ENCODE measurements at places on chromosomes 5 and 9.
A peak's percentile ranks its signal among the peaks of the same experiment; 100 is the strongest.

DNA sequence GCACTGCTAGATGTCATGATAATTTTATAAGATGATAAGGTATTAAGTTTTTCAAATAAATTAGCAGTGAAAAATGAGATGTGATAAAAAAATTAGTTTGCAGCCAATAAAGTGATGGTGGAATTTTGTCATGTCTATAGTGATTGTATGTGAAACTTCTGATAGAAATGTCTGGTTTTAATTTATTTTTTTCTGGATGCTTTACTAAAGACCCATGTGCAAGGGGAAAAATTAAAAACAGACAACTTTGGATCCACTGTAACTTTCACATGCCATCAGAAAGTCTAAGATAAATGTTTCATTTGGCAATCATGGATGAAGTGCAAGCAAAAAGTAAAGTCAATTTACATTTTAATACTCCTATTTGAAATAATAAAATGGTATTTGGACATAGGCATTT is 4.4 kb upstream of the NDUFS4 start:
- DNase-seq: no peak

GRCh38 chr5:119031905-119032304 is 39.0 kb upstream of the DMXL1 start:
- DNase-seq: peak; percentile 22

- DNase-seq: peak; percentile 8
These were observed 47.1 kb upstream of the SH3GL2 start for GRCh38 chr9:17531642-17532254.

DNA sequence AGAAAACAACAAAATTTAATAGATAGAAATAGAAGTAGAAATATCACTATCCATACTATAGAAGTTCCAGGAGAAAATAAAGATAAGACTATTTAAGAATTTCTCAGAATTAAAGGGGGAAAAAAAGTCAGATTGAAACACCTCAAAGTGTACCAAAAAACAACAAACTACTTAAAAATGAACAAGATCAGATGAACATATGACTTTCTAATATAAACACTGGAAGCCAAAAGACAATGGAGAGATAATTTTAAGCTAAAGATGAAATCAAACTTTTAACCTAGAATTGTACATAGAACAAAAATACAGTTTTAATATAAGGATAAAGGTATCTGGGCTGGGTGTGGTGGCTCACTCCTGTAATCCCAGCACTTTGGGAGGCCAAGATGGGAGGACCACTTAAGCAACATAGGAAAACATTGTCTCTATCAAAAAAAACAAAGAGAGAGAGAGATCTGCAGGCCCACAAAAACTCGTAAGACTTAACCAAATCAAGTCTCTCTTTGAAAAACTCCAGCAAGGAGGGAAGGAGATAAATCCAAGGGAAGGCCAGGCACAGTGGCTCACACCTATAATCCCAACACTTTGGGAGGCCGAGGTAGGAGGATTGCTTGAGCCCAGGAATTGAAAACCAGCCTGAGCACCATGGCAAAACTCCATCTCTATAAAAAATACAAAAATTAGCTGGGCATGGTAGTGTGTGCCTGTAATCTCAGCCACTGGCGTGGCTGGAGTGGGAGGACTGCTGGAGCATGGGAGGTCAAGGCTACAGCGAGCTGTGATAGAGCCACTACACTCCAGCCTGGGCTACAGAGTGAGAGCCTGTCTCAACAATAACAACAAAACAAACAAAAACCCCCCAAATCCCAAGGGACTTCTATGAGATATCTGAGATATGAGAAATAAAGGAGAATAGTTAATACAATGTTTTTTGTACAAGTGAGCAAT is 32.4 kb downstream of the ABHD17B start:
- DNase-seq: no peak

DNA sequence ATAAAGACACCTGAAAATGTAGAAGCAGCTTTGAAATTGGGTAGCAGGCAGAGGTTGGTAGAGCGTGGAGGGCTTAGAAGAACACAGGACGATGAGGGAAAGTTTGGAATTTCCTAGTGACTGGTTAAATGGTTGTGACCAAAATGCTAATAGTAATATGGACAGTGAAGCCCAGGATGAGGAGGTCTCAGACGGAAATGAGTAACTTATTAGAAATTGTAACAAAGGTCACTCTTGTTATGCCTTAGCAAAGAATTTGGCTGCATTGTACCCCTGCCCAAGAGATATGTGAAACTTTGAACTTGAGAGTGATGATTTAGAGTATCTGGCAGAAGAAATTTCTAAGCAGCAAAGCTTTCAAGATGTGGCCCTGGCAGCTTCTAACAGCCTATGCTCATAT is 382.5 kb downstream of the KCNN2 start:
- DNase-seq: no peak

- DNase-seq: no peak
These were observed 149.8 kb downstream of the PBX3 start for GRCh38 chr9:125896964-125897363.

DNA sequence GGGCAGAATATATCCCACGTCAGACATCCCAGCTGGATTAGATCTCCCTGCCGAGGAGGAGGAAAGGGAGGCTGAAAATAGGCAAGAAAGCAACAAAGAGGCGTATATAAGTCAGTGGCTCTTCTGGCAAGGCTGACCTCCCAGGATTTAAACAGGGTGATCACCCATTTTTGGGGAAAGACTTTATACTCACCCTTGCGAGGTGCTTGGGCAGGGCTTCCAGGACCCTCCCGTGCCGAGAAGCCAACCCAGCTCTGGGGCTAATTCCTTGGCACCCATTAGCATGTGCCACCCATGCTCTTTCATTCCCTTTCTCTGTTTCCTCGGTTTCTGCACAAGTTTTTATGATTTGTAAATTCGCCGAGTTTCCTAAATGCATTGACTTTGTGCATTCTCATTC is 230.2 kb upstream of the IRX2 start:
- DNase-seq: no peak

DNA sequence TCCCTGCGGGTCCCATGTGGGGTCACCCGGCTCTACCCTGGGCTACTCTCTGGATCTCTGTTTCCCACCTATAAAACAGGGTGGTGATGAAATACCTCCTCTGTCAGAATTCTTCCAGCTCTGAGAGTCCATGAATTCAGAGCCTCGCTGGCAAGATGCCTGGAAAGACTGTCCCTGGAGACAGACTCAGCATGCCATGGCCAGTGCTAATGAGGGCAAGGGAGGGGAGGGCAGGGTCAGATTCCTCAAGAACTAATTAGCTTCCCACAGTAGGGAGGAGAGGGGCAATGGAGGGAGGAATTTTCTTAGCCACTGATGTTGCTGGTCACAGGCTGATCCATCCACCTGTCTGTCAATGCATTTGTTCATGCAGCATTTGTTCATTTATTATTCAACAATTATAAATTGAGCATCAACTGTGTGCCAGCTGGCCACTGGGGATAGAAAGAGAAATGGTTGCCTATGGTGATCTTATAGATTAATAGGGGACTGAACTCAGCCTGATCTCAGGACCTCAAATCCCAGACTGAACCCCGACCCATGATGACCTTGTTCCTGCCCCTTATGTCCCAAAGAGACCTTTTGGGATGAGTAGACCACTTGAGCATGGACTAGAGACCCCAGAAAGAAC is 4.7 kb downstream of the SYNPO start:
- DNase-seq: no peak

DNA sequence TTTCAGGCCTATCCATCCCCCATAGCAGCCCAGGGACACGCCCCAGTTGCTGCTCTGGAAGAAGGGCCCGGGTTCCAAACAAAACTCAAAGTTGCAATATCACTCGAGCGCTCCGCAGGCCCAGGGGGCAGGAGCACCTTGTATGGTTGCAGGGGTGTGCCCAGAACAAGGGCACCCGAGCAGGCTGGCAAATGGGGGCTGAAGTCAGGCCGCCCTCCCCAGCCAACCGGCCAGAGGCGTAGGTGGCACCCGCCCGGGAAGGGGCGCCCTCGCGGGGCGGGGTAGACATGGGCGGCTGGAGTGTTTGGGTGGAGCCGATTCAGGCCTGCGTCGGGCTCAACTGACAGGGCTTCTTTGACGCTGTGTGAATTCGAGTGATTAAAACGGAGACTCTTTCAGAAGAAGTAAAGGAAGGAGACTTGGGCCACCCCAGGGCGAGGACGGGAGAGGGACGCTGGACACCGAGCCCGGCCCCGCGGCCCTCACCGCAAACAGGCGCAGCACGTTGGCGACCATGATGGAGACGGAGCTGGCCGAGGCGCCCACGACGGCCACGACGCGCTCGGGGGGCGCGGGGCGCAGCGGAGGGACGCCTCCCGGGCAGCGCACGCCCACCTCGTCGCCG is 1.1 kb downstream of the GRM6 start:
- no peak for DNase-seq

DNA sequence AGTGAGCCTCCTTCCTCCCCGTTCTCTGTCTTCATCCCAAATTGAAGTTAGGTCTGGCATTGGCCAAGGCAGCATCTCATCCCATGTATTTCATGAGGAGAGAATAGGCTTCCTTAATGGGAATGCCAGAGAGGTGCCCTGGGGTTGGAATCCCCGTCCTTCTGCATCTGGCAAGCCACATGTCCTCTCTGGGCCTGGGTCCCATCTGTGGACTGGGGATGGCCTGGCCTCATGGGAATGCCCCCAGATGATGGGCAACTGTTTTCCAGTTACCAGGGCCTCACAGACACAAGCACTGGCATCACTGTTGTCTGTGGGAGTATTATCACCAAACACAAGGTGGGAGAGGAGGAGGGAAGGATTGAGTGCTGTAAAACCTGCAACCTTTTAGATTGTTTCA is 153.9 kb downstream of the FSTL4 start:
- DNase-seq: no peak

DNA sequence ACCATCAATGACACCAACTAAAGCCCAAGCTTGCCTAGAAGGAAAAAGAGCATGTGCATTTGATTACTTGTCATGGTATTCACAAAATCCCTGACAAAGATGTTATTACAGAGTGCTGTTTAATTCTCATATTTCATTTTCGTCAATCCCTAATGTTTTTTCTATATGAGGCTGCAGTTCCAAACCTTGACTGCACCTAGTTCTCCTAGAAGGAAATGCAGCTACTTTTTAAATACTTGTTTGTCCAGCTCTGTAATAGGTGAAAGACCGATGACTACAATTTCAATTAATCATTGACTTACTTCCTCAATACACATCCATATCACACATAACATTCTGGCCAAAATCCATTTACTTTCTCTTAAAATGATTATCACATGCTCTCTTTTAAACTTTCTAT is 28.1 kb downstream of the CEMIP2 start:
- no peak for DNase-seq

DNA sequence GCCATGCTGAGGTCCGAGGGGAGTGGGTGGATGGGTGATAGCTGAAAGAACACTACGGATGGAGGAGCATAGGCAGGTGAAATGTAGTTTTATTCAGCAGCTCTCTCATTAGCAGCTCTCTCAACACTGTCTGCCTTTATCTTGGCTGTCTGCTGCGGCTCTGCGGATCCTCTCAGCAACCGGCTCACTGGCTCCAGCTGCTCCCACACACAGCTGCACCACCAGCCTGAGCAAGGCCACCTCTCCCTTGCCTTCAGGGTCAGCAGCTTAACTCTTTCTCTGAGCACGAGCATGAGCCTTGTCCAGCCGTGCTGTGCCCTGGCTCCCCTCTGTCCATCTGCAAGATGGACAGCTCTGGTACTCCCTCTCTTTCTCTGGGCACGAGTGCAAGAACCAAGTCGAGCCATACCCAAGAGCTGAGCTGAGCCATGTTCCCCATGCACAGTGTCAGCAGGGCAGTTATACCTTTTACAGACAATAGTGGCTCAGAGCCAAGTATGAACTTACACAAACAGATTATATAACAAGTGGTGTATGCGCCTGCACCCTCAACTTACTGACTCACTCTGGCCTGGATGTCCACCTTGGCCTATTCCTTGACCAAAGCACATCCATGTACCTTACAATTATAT is 108.5 kb downstream of the MACIR start:
- DNase-seq: no peak

DNA sequence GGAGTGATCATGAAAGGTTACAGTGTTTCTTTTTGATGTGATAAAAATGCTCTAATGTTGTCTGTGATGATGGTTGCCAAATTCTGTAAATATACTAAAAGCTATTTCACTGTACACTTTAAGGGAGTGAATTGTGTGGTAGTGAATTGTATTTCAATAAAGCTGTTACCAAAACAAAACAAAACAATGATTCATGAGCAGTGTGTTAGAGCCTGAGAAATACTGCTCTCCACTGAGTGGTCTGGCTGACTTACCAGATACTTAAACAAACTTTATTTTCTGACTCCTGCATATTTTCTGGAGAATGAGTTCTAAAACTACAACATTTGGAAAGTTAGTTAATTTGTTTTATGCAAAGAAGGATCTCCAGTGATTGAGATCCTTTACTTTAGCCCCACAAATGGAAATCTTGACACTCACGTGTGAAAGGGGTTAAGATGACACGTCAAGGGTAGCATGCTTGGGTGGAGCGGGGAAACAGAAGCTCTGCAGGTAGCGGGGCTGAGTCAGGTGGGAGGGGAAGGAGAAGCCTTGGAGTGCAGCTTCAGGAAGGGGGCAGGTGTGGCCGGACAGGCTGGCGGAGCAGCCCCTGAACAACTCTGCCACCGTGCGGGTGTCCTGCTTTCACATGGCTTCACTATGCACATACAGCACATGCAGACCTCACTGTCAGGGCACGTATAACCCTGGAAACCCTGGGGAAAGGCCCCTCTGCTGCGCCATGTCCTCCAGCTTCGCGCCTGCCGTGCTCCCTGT is 256.7 kb downstream of the IRX1 start:
- DNase-seq: no peak

GRCh38 chr5:175700991-175701390 is 43.1 kb downstream of the HRH2 start:
- no peak for DNase-seq

DNA sequence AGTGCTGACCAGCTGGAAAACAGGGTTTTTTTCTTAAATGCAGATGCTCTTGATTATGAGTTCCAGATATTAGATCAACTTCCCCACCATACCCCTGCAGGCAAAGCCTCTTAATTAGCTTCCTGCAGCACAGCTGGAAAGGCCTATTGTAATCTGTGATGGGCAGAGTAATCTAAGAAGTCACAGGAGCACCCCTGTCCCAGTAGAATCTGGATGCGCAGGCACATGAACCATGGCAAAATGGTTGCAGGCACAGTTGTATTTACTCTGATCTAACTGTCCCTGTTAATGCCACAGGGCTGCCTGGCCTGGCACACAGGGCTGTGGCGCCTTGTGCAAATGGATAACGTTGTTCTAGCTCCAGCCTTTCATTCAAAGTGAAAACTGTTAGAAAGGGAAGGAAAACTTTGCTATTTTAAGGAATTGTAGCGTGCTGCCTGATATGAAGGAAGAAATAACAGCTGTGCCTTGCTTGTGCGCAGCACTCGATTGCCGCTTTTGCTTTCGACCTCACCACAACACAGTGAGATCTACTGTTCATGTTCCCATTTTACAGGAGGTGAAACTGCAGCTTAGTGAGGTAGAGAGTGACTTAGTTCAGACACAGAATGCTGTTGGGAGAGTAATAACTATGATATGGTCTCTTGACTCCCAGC is 2.3 kb downstream of the TGFBI start:
- no peak for DNase-seq
